Activated CD8-positive, alpha-beta memory T cell treated with anti-CD3 and anti-CD28 coated beads, Interleukin-2, amount 50 U/mL, for 4 hours (primary cell): ENCODE measurements at places on chromosomes 7 and 10.

GRCh38 chr10:113019096-113019495, 69.0 kb downstream of the TCF7L2 start:
- no peak for DNase-seq

DNA sequence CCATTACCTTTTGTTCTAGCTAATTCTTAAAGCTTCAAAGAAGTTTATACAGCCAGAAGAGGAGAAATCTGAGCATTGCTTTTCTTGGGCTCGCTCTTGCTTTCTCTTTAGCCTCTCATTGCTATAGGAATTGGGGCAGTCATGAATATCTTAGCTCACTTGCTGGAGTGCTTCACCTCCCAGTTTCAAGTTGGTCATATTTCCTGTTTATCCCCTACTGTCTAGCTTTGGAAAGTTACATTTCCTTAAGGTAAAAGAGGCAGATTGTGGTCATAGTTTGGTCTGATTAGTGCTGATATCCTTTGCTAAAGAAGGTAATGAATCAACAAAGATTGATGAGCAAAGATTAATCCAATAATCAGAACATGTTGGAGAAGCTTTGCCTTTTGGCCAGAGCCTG, 77.7 kb upstream of the GLI3 start:
- no peak for DNase-seq

DNA sequence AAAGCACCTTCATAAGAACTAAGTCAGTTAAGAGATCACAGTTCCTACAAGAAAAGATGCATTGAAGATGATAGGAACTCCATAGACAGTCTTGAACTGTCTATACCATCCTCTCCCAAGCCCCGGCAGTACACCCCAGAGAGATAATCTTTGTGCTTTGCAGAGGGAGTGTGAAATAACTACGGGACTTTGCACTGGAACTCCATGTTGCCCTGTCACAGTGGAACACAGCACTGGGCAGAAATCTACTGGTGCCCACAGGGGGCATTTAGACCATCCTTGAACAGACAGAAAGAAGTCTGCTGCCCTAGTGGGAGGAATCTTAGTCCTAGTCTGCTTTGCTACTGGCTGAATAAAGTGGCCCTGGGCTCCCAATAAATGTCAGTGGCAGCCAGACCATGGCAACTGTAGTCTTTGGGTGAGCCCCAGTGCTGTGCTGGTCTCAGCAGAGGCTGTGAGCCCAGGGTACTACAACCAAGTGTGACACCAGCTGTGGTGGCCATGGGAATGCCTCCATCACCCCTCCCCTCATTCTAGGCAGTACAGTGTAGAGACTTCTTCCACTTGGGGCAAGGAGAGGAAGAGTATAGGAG, 107.7 kb upstream of the TMEM168 start:
- DNase-seq: no peak

DNA sequence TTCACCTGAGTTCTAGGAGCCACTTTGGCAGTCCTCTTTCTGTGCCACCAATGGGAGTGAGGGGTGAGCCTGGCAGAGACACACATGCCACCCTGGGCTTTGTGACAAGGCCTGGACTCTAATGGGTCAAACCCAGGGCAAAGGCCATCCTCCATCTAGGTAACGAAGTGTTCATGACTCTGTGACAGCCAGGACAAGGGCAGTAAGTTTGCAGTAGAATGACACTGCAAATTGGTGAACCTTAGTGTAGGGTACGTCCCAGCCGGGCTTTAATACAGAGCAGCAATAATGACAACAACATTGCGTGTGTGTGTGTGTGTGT, 43.3 kb downstream of the PAPSS2 start:
- DNase-seq: no peak

GRCh38 chr10:108545921-108546320, 1377.4 kb downstream of the XPNPEP1 start:
- DNase-seq: no peak

- DNase-seq: no peak
Measured at GRCh38 chr7:100692578-100692961, 1.5 kb downstream of the GIGYF1 start.
